ENCODE measurements at places on chromosomes 5 and 9.

DNA sequence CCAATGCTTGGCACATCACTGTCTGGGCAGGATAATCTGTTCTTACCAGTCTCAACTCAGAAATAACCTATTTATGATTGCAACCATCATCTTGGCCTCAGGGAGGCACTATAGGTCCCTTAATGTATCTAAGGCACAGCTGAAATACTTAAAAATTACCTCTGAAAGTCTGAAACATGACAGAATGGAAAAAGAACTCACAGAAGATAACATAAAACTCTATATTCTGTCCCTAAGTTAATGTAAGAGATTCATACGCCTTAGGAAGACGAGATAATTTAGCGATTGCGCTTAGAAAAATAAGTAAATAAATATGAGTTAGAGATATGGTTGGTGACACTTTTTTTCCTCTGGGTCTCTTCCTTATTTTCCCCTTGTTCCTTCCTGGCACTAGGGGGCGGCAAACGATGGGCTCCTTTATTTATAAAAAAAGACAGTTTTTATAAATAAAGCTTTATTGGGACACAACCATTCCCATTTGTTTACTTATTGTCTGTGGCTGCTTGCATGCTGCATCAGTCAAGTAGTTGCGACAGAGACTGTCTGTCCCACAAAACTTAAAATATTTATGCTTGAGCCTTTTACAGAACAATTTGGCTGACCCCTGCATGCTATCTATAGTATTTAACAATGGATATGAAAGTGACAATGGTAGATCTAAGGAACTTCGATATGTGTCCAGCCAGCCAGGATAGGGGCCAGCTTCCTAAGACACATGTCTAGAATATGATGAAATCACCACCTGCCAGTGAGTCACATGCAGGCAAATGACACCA, 79.6 kb downstream of the PDE4D start:
- peak; percentile 89 for DNase-seq

DNA sequence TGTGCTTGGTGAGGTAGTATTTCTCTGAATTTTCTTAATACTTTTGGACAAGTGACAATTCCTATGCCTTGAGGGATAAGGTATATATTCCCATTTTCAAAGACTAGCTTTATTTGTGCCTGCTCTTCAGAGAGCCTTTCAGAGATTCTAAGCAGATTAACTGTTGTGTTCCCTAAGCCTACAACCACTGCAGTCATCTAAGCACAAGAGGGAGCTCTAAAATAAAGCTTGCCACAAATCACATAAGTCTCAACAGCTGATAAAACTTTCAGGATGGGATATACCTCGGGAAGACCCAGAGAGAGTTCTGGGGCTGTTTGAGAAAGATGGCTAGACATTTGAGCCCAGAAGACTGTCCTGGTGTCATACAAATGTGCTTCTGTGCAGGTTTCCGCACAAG, 157.3 kb downstream of the CYLC2 start:
- no peak for DNase-seq

- DNase-seq: no peak
Observed at GRCh38 chr5:133467826-133468463, 144.4 kb downstream of the FSTL4 start.

DNA sequence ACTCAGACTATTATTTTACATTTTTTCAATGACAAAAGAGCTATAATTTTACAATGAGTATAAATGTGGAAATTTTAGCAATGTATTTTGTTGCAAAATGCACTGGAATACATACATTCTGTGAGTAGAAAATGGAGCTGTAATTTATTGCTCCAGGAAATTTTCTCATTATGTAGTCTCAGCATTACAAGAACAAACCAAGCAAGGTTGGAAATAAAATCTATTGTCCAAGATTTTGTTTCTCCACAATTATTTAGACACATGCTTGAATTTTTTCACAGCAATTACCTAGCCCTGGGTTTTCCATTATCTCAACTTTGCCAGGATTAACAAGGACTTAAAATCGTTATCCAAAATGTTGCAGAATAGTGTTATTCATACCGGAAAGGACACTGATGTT, 820.1 kb downstream of the CDH12 start:
- no peak for DNase-seq

GRCh38 chr9:70455993-70456704, 41.7 kb upstream of the KLF9 start:
- DNase-seq: no peak

- DNase-seq: peak; percentile 34
Observed at GRCh38 chr5:135456238-135457099, 4.3 kb upstream of the TIFAB start.

DNA sequence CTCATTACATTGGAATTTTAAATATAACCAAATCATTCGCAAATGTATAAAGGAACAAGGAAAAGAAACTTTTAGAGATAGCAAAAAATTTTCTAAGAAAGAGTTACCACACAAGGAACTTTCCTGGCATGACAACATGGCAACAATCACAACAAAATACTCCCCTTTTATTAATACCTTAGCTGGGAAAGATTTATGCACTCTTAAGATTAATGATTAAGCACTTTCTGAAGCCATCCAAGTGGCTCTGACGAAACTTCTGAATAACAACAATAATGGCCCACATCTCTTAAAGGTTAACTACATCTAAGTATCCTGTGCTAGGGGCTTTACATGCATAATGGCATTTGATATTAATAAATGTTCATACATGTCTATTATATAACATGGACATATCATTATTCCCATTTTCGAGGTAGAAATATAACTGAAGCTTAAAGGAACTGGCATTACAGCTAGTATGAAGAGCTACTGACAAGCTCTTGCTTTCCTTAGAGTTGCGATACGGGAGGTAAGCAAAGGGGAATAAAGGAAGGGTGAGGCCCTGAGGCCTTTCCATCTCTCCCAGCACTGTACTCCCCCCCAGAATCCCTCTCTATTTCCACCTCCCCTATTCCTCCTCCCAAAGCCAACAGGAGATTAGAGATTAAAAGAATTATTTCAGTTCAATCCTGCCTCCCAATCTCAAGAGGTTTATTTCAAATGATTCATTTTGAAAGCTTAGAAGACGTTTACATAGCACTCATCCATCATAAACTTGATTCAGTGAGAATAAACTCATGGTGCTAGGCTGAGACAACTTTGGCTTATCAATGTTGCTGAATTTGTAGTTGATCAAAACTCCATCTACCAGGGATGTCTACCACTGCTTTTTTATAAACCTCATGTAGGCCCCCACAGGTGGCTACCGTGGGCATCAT, 9.6 kb downstream of the MTMR12 start:
- no peak for DNase-seq

- no peak for DNase-seq
Observed at GRCh38 chr5:54626407-54626806, 108.8 kb downstream of the SNX18 start.

DNA sequence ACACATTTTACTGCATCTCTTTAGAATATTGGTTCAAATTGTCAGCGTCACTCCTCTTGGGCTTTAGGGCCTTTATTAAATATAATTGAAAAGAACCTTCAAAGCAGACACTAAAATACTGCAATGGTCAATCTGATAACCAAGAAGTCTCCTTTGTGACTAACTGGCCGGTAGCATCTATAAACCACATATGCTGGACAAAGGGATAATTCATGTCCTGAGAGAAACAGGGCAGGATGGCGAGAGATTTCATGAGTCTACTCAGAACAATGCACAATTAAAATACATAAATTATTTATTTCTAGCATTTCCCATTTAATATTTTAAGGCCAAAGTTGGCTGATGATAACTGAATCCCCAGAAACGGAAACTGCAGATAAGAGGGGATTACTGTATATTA, 1083.4 kb upstream of the CDH18 start:
- no peak for DNase-seq

DNA sequence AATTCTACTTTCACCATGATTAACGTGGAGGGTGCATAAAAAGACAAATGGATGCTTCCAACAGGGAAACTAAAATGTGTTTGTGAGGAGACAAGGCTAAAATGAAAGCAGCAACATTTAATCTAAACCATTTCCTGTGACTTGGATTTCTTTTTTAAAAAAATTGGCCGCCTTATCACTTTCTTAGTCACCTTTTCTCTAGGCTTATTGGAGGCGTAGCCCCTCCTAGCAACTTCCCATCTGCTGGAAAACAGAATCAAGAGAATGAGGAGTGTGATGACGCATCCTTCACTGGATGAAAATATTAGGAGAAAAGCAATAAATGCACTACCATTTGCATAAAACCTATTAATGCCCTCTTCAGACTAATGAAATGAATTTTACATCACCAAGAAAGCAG, 791 bp upstream of the GPR150 start:
- DNase-seq: no peak

- DNase-seq: no peak
Observed at GRCh38 chr9:83622433-83622938, 457 bp upstream of the IDNK start.

DNA sequence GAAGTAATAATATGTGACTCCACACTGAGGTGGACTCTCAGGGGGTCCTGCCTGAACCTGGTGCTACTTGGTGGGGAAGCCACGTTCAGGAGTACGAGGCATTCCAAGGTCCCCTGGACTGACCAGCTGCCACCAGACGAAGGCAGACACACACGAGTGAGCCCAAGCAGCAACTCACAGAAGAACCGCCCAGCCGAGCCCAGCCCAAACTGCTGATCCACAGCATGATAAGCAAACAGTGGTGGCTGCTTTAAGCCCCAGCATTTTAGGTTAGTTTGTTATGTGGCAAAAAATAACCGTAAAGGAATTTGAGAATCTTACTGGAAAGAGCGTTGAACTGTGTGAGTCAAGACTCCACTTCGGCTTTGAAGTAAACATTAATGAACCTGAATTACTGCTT, 8.8 kb upstream of the LHX3 start:
- DNase-seq: no peak

DNA sequence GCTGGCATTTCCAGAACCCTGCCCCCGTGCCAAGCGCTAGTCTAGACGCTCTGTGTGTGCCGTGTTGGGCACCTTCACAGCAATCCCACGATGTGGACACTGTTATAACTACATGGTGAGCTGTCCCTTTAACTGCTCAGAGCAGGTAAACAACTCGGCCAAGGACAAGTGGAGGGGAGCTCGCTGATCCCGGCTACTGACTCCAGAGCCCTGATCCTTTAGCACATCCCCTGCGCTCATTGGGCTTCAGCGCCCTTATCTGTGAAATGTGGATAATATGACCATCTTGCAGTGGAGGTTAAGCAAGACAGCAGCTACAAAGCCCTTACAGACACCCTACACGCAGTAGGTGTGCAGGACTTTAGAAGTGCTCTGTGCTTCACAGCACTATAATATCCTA, 16.5 kb downstream of the ORM2 start:
- no peak for DNase-seq

DNA sequence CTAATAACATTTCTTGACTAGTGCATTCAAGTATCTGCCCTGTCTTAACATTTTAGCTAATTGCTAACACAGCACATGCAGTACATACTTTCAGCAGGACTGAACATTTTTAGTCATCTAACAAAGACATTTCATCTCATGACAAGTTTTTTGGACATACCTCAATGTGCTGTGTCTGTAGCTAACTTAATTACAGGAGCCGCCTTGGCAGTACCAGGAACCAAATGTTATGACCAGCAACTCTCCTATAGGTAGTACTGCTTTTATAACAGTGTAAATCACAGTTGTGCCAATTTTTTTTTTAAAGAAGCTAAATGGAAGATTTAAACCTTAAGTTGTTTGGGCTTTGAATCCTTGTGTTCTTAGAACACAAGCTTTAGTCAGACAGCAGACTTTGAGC, 99.4 kb upstream of the SAP30L start:
- no peak for DNase-seq

DNA sequence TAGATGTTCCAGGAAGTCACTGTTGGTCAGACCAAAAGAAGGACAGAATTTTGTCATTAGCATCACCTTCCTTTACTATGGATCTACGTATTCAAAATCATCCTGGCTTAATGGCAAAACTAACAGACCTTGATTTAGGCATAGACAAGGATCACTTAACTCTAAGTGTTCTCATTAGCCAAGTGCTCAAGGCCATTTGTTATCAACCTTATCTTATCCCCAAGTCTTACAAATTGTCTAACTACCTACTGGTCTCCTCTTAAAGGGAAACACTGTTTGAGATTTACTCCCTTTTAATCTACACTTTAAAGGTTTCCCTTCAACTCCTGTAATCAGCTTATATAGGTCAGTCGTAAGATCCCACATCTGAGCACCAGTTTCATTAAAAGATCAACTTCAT, 1197.5 kb upstream of the C9orf72 start:
- DNase-seq: no peak

DNA sequence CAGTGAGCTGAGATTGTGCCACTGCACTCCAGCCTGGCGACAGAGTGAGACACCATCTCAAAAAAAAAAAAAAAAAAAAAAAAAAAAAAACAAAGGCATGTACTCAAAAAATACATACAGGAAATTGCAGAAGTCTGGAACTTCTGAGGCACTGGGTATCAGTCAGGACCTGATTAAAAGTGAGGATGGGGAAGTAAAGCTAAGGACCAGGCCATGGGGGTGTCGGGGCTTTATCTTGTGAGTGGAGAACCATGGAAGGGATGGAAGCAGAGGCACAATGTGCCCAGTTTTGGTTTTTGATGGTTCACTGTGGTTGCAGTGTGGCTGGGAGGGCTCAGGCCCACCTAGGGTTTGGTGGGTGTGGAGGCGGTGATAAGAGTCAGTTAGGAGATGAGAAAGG, 212.7 kb upstream of the PIK3R1 start:
- DNase-seq: no peak

DNA sequence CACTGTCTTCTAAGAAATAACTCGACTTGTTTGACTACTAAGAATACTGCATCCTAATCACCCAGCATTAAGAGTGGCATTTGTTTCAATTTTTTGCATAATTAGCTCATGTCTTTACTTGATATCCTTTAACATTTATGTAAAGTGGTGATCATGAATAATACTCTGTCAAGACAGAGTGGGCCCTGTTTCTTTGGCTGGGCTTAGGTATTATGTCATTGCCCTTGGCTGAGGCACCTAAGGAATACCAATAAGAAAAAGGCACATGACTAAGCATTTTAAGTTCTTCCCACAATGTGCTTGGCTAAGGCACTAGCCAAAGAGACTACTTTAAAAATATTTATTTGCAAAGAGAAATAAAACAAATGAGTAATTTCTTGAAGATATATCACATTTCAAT, 308.1 kb downstream of the CTNND2 start:
- DNase-seq: peak; percentile 42

GRCh38 chr9:4243113-4243512, 56.8 kb downstream of the GLIS3 start:
- DNase-seq: no peak

DNA sequence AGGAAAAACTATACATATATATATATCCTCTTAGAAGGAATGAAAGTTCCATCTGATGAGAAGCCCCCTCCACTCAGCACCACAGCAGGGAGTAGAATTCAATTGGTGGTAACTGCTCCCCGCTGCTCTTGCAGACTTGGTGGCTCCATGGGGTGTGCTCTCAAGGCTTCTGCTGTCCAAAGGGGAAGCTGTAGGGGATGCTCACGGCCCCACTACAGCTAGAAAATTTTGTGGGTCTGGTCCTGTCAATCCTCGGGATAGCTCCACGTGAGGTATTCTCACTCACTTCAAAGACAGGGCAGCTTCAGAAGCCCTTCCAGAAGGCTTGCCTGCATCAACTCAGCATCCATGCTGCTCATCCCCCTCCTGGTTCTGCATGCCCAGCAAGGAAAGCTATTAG, 247.2 kb downstream of the CETN3 start:
- no peak for DNase-seq

GRCh38 chr5:40603378-40603777, 76.3 kb upstream of the PTGER4 start:
- peak; percentile 64 for DNase-seq

GRCh38 chr5:141734501-141735229, 52.6 kb upstream of the ARAP3 start:
- DNase-seq: peak; percentile 54
